ENCODE measurements at places on chromosomes 11 and 22.

- DNase-seq = no peak
These were observed 13.1 kb downstream of the SCARF2 start for GRCh38 chr22:20424568-20424931.

DNA sequence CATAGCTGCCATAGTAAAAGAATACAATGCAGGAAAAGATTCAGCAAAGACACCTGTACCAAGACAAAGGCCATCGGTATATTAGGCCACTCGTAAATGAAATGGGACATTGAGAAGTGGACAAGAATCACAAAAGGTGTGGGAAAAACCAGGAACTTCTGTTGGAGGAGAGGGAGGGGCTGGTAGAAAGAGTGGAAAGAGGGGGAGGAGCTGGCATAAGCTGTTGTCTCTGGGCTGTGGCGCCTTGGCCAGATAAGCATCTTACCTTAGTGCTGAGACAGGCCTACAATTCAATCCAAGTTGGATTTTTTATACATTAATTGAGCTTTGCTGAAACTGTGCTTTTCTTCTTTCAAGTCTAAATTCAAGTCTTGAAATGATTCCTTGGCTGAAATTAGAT lies 37.1 kb downstream of the ZNF202 start:
- no peak for DNase-seq

DNA sequence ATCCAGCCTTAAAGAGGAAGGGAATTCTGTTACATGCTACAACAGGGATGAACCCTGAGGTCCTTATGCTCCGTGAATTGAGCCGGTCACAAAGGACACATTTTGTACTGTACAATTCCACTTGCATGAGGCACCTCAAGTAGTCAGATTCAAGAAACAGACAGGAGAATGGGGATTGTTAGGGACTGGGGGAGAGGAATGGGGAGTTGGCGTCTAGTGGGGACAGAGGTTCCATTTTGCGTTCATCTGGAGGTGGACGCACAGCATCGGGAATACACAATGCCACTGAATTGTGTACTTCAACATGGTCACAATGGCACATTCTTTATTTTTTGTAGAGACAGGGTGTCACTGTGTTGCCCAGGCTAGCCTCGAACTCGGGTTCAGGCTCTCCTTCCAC lies 14.1 kb downstream of the TBX1 start:
- DNase-seq = no peak

GRCh38 chr22:36081023-36081431 lies 52.4 kb upstream of the RBFOX2 start:
- DNase-seq = no peak

DNA sequence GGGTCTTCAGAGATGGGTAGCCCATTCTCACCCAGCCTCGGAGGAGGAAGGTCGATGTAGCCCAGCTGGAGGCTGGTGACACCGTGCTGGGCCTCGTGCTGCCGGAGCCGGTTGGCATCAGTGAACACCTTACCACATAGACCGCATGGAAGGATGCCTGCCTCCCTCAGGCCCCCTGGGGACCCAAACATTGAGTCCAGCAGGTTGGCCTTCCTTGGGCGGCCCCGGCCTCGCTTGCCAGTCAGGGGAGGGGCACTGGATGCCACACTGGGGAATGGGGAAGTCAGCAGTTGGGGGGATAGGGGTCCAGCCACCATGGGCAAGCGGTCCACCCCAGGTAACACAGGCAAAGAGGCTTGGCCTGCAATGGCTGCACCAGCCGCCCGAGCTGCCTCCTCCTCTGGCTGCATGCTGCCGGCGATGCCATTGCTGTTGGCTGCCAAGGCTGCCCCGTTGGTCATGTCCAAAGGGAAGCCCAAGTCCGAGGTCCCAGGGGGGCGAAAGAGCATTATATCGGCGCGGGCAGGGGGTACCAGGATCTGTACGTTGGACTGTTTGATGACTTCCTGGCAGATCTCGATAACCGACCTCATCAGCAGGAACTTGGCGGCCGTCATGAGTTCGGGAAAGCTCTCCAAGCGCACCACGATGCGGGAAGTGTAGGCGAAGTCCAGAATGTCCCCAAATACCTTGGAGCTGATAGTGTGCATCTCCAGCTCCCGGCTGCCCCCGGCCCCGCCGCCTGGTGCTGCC lies 1.4 kb downstream of the PATZ1 start:
- DNase-seq = no peak

DNA sequence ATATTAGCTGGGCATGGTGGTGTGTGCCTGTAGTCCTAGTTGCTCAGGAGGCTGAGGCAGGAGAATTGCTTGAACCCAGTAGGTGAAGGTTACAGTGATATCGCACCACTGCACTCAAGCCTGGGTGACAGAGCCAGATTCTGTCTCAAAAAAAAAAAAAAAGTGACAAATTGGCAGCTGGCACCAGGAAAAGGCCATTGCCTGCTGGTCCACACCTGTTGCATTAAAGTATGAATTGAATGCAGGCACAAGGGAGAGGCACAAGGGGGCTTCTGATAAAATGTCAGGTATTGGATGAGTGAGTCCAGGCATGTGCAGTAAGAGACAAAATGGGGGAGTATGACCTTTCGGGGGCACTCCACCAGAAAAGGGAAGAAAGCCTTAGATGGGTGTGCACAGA lies 28.2 kb downstream of the ZNF70 start:
- DNase-seq = no peak

GRCh38 chr22:47009304-47010101 lies 247.1 kb downstream of the TBC1D22A start:
- DNase-seq = no peak

DNA sequence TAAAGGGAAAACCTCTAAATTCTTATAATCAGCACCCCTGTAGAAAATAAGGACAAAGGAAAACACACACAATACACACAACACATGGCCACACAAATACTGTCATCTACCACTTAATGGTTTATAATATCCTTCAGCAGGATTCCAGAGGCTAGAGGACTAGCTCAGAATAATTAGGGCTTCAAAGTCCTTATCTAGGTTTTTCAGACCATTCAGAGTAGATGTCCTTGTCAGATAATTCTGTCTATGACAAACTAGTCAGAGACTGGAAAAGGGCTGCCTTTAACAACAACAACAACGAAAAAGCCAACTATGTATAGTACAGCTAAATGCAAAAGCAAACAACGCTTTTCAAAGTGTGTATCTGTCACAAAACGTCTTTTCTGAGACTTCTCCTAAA lies 456.5 kb upstream of the CNTN5 start:
- no peak for DNase-seq

- DNase-seq = no peak
These were observed 13.0 kb upstream of the CKAP5 start for GRCh38 chr11:46858920-46859546.

DNA sequence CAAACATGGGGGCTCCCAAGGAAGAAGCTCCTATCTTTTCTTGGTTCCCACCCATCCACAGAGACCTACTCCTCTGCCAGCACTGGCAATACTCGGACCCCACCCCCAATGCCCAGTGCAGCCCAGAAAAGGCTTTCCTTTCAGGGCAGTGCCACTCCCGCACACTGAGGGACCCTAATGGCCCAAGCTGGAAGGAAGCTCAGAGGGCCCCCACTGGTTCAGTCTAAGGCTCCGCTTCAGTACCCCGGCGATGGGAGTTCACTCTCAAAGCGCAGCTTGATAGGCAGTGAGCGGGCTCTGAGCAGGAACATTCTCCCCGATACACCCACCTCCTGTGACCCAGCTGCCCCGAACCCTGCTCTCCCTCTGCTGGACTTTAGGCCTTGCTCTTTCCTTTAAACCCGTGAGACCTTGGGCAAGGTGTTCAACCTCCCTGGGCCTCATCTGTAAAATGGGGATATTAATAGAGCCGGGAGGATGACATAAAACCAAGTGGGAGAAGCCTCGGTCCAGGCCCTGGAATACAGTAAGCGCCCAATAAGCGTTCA lies 48.4 kb downstream of the CHRDL2 start:
- no peak for DNase-seq

GRCh38 chr11:115885535-115886421 lies 381.6 kb upstream of the CADM1 start:
- DNase-seq = no peak

- no peak for DNase-seq
These were observed 11.0 kb downstream of the JAML start for GRCh38 chr11:118213781-118214180.

- no peak for DNase-seq
These were observed 561 bp downstream of the FXYD2 start for GRCh38 chr11:117823946-117824420.

GRCh38 chr11:10506008-10506370 lies 35.0 kb downstream of the RNF141 start:
- DNase-seq = no peak

- DNase-seq = no peak
These were observed 1.7 kb upstream of the SPINDOC start for GRCh38 chr11:63811522-63811921.

DNA sequence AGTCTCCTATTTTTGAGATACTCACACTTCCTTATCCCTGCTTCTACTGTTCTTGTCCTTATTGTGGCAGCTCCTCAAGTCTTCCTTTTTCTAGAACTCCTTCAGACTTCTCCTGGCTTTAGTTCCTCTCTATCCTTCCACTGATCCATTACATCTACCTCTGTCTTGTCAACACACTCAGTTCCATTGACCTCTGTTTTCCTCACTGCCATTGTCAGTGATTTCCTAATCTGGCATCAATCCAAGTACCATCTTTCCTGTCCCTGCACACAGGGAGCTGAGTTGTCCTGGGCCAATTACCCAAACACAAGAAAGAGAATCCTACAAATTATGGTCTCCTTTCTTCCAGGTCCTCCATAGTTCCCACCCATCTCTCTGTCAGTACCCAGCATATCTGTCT lies 27.9 kb upstream of the RIC3 start:
- no peak for DNase-seq

DNA sequence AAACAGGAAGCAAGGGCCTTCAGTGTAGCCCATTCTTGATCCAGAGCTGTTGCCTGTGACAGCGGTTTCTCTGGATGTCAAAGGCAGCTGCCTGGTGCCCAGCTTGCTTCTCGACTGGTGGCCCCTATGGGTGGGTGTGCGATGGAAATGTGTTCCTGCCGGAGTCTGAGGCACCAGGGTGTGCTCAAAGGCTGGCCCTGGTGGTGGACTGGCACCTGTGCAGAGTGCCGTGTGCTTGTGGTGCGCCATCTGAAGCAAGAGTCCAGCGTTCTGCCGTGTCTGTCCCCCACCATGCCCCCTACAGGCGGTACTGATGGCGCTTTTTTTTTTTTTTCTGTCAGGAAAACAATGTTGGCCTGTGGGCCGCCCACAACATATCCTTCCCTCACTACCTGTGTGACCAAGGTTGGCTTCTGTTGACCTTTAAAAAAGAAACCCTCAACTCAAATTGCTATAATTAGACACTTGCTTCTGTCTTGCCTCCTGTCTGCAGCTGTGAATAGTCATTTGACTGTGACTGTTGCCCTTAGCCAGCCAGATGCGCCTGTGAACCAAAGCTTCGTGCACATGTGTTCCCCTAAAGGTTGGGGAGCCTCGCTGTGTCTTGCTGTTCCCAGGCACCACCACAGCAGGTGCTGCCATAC lies 4.7 kb upstream of the RANBP1 start:
- DNase-seq = no peak

- DNase-seq = no peak
These were observed at the start of gene CEND1 for GRCh38 chr11:789943-790342. TSS of gene CEND1 (minus strand) at chr11:790090. CDS start at chr11:788576, 1,514 bp downstream.

- no peak for DNase-seq
These were observed 9.1 kb upstream of the OR10D3 start for GRCh38 chr11:124174001-124174583.

DNA sequence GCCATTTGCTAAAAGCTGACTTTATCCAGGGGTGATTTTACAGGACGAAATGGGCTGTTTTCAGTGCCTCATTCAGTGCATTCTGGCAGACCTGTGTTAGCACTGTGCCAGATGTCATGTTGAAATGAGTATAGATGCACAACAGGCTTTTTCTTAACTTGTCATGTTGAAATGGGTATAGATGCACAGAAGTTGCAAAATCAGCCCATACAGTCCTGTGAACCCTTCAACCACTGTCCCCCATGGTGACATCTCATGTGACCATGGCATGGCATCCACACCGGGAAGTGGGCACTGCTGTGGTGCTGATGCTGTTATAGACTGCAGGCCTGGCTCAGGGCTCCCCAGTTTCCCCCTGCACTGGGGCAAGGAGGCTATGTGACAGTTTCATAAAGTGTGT lies 2.5 kb downstream of the TALDO1 start:
- no peak for DNase-seq

- DNase-seq = no peak
These were observed 5.9 kb downstream of the INCENP start for GRCh38 chr11:62129590-62130282.

GRCh38 chr11:108253176-108253575 lies 30.3 kb downstream of the ATM start:
- no peak for DNase-seq

GRCh38 chr22:19571207-19571795 lies 47.1 kb upstream of the CLDN5 start:
- DNase-seq = no peak

- DNase-seq = no peak
These were observed 25.7 kb upstream of the BLID start for GRCh38 chr11:122141725-122142124.

DNA sequence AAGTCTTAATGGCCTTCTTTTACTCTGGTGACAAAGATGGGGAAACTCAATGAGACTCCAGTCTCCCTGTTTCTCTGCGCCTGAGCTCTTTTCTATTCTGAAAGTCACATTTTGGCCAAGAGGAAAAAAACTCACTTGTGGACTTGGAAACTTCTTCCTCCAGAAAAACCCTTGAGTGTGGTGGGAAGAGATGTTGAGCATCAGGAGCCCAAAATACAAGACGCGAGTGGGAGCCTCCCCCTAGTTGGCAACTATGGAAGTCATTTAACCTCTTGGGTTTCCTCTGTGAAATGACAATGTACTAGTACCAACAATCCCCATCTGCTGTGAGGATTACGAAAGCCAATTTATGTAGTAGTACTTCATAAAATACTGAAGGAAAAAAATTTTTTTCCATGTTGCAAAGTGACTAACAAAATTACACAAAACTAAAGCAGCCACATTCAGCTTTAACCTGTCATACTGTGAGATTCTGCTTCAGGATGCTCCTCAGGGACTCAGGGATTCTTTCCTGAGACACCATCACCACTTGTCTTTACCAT lies 524 bp upstream of the SLC25A17 start:
- no peak for DNase-seq

DNA sequence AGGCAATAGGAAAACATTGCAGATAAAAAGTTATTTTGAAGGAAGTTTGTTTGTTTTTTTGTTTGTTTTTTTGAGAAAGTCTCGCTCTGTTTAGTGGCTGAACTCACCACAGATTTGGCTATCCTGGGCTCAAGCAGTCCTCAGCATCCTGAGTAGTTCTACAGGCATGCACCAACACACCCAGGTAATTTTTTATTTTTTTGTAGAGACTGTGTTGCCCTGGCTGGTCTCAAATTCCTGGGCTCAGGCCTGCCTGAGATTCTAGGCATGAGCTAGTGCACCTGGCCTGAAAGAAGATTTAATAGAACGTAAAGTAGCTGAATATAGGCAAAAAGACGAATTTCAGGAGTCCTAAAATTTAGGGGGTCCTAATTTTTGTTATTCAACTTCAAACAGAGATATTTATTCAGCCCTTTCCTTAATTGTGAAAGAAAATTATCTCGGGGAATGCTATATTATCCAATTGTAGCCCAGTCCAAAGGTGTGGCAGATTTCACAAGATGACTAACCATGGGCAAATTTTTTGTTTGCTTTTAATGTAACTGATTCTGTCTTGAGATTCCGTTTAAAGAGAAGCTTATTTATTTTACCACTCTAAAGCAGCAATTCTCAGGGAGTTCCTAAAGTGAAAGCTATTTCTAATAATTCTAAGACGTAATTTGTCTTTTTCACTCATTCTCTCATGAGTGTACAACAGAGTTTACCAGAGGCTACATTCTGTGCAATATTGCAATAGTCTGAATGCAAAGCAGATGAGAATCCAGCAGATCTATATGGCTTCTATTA lies 940 bp downstream of the IL18 start:
- no peak for DNase-seq

GRCh38 chr11:13183094-13183825 lies 94.3 kb upstream of the BMAL1 start:
- no peak for DNase-seq

All from activated T-helper 9 cell treated with anti-CD3 and anti-CD28 coated beads, Interleukin-2, amount 50 U/mL, for 16 hours (primary cell).